Stimulated activated CD8-positive, alpha-beta memory T cell treated with anti-CD3 and anti-CD28 coated beads, Interleukin-4, amount 100 ng/mL, for 1 hour (primary cell): ENCODE measurements at places on chromosomes 7 and 10.

DNA sequence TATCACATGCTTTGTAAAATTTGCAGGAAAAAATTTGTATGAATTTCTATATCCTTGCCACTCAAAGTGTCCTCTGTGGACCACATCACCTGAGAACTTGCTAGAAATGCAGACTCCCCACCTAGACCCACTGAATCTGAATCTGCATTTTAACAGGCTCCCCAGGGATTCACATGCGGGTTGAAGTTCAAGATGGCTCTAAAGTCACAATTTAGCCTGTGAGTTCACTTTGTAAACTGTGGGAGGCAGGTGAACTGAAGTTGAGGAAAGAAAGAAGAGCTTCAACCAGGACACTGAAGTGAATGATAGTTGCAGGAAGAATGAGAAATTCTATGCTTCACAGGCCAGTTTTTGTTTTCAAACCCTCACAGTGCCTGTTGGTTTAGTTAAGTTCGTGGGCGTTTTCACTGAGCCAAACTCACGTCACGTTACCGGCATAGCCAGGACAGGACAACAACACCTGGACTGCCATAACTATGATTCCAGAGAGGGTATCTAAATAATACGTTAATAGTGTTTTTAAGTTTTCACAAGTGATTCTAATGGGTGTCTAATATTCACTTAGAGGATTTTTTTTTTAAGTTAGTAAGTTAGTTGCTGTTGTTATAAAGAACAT is 240.0 kb downstream of the PHTF2 start:
- DNase-seq: no peak

DNA sequence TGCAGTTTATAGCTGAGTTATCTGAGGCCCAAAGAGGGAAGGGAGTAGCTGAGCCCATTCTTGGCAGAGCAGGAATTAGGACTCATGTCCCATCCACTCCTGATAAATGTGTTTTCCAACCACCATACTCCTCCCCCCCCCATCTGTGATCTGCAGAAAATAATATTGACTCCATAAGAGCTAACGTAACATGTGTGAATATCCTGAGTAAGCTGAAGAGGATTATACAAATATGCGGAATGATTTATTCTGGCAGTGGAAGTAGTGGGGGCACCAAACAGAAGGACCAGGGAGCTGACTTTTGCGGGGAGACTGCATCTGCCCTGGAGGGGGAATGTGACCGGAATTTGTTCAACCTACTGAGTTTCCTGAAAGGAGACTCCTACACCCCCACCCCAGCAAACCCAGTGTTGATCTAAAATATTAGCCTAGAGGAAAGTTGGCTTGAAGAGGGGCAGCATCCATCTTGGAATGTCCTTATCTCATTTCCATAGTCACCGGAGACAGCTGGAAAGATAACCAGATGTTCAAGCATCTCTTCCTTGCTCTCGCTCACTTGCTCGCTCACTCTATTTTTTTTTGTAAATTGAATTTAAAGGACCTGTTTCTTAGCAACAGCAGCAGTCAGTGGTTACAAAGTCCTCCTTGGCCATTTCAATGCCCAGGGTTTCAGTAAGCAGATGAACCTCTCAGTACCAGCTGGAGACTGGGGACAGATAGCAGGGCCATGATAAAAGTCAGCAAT is 114.7 kb downstream of the RPS24 start:
- no peak for DNase-seq

- DNase-seq: no peak
These were observed 490.0 kb upstream of the LRRN3 start for GRCh38 chr7:110600956-110601355.

- DNase-seq: no peak
These were observed 64.9 kb upstream of the GPR22 start for GRCh38 chr7:107404740-107405537.

- DNase-seq: no peak
These were observed 81.5 kb downstream of the ZNF22 start for GRCh38 chr10:45082176-45082575.

GRCh38 chr7:26705567-26705966 is 158.8 kb downstream of the SKAP2 start:
- DNase-seq: no peak

GRCh38 chr7:39703144-39703543 is 79.8 kb downstream of the RALA start:
- no peak for DNase-seq

DNA sequence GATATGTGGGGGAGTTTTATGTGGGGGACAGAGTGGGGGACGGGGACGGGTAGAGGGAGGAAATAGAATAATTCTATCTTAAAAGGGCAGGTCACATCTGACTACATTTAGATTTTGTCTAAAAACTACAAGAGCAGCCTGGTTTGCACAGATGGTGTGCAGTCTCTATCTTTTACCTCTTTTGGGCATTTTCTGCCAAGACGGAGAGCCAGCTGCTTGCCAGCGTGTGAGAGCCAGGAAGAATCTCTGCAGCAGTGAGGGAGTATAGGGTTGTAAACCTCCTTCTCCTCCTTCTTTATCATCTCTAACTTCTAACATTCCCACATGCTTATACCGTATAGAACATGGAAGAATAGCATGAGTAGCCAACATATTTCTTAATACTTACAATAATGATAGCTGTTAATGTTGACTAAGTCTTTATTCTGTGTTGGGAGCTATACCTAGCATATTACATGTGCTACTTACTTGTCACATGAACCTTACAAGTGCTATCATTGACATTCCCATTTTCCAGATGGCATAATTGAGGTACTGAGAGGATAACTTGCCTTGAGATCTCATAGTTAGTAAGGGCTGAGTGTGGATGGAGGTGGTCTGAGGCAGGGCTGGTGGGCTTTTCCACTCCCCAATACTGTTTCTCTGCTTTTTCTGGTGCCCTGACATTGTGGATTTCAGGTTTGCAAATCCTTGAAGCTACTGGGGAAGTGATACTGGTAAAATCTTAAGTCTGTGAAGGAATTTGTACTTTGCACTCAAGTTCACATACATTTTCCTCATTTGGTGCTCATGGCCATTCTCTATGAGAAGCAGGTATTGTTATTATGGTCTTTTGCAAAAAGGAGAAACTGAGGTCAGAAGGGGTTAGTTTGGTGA is 1.1 kb downstream of the ENTPD1 start:
- no peak for DNase-seq

DNA sequence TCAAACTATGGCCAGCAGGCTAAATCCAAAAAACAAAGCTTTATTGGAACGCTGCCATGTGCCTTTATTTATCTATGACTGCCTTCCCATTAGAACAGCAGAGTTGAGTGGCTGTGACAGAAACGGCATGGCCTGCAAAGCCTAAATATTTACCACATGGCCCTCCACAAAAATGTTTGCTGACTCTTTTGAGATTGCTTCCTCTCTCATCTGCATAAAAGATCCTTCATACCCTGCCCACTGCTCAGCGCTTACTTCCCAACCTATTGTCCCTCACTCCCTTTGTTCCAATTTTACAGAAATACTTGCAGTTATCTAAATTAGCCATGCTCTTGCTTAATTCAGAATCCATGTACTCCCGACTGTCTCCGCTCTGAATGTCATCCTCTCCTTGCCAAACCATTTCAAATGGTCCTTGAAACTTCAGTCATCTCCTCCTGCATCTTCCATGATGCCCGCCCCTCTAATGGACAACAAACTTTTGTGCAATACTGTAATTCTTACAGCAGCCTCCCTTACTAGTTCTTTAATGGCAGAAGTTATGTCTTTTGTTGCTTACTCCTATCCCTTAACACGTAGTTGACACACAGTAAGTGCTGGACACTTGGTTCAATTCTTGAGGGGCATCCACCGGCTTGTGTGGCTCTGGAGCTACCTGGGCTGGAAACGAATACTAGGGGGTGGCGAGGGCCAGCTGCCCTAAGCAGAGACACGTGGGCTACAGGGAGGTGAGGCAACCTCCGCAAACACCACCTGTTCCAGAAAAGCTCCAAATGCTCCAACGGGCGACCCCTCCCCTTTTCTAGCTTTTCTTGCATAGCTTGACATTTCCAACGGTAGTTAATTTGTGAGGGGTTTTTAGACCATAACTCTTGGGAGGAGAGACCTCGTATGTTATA is 832 bp downstream of the XRCC2 start:
- DNase-seq: no peak

- DNase-seq: no peak
These were observed 18.8 kb upstream of the ZNF273 start for GRCh38 chr7:64884085-64884912.

- DNase-seq: no peak
These were observed 109.5 kb upstream of the CDCA7L start for GRCh38 chr7:22055226-22055625.

DNA sequence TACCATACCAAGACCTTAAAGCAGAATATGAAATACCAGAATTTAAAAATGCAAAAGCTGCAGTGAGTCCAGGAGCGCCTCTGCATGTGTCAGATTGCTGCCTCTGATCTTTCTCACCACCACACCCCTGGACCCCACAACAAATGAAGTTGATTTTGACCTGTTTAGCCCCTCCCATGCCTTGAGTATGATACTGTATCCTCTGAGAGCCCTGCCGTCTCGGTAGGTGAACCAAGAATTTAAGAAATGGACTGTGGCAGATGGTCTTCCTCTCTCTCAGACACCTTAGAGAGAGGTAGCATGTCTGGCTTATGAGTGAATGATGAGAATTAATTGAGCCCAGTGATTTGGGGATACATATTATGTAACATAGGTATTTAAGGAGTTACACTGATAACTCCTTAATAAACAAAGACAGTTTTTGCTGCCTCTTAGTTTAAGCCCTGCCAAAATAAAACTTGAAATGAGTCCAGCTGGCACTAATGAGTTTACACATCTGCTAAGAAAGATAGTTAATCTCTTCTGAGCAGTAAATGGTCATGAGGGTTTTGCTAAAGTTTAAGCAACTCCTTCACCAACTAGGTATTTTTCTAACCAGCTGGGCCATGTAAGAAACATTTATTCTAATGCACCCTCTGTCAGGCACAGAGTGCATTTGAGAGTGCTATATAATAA is 4.5 kb upstream of the TFPI2 start:
- no peak for DNase-seq

- no peak for DNase-seq
These were observed 143.1 kb downstream of the CHN2 start for GRCh38 chr7:29337546-29338116.

DNA sequence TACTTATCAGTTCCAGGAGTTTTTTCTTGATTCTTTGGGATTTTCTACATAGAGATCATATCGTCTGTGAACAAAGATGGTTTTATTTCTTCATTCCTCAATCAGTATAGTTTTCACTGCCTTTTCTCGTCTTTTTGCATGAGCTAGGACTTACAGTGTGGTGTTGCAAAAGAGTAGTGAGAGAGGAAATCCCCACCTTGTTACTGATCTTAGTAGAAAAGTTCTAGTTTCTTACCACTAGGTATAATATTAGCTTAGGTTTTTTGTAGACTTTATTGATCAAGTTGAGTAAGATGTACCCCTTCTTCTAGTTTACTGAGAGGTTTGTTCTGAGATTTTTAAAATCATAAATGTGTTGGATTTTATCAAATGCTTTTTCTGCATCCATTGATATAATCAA is 123.3 kb downstream of the TMEM26 start:
- DNase-seq: no peak

- no peak for DNase-seq
These were observed 14.3 kb downstream of the GHRHR start for GRCh38 chr7:30977896-30978564.

GRCh38 chr10:127196282-127197153 is at the start of gene INSYN2A:
Gene INSYN2A (minus strand): TSS chr10:127196591. CDS start chr10:127176395, 20,196 bp downstream.
- DNase-seq: no peak

DNA sequence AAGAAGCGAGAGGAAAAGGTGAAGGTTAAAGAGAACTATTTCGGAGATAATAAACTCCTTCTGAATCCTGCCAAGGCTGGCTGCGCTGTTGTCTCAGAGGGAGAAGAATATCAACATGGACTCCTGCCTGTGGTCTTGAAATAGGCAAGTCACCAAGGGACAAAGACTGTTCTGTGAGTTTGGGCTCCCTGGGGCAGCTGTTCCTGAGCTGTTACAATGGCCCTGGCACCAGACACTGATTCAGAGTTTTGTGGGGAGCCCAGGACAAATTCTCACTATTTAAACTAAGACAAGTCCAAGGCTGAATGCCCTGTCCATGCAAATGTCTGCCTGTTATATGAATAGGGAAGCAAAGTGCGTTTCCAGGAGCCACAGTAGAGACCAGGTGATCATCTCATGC is 81.4 kb downstream of the PRPF18 start:
- no peak for DNase-seq

DNA sequence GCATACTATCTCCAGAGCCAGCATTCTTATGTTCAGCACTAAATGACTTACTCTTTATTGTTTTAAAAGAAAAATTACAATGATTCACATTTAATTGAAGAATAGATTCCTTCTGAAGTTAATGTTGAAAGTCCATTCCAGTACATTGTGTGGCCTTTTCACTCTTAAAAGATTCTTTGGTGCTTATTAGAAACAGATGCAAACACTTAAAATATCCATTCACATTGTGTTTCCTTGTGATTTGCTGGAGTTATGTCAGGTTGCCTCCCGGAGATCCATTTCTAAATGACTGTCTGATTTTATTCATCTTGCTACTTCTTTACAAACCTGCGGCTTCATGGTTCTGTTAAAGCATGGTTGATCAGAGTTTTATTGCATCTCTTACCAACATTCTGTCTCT is 152.8 kb downstream of the FOXP2 start:
- no peak for DNase-seq

DNA sequence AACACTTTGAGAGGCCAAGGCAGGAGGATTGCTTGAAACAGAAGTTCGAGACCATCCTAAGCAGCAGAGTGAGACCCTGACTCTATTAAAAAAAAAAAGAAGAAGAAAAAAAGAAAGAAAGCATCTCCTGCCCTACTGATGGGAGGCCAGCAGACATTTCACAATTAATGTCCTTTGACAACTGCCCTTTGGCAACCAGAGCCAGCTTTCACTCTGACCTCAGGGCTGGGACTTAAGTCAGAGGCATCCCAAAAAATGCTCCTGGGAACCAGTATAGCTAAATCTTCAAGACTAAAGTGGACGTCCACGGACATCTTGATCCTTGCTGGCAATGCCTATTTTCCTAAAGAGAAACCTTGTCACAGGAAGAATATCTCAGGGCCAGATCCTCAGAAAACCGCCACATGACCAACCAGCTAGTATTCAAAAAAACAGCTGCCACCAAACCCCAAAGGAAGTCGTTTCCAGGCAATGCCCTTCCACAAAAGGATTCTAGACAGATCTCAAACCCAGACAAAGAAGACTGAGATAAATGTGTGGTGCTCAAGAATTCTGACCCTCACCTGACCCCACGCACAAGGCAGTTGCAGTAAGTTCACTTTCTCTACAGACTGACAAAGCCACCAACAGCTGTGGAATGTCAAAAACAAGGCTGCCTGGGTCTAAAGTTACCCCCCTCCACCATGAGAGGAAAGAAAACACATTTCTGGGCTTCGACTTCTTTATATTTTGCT is 18.4 kb downstream of the GFRA1 start:
- DNase-seq: no peak

- DNase-seq: no peak
These were observed 421.4 kb downstream of the SDK1 start for GRCh38 chr7:3722396-3722922.

- DNase-seq: no peak
These were observed 295.1 kb downstream of the RPS24 start for GRCh38 chr10:78328592-78329404.

GRCh38 chr10:95382174-95382573 is 91.4 kb upstream of the PDLIM1 start:
- DNase-seq: no peak
